ENCODE measurements at places on chromosomes 16 and 17. TPM values are rescaled to one million over a fixed set of nuclear protein-coding genes. Genes with fewer than 3 reads are reported as not detected.

Gene SHISA6
- not detected for total RNA-seq

- no peaks in the 10 kb centered on the region for H3K36me3 ChIP-seq
- no peak overlapping the region for H3K4me3 ChIP-seq
Observed at GRCh38 chr16:28062847-28063521, 530 bp downstream of the GSG1L start.

DNA sequence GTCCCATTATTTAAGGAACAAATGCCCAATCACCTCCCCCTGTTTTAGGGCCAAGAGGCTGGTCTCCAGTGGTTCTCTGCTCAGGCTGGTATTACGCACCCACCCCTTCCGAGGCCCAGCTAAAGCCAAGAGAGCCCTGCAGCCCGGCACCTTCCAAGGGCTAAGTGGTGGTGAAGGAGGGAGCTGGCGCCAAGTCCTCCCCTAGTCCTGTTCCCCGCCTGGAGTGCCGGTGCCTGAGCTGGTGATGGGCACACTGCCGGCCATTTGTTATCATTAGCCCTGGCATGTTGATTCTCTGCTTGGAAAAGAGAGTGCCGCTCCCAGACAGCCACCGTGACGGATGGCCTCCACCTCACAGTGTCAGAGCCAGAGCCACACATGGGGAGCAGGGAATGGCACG lies 31.9 kb downstream of the GRIN2C start:
- no peaks in the 10 kb centered on the region for H3K27me3 ChIP-seq
- no peak overlapping the region for H3K27ac ChIP-seq
- no peaks in the 10 kb centered on the region for H3K4me1 ChIP-seq
- no peak for DNase-seq
- no peaks in the 10 kb centered on the region for H3K36me3 ChIP-seq
- H3K4me3 ChIP-seq: no peak overlapping the region

Gene TBC1D3D
- not detected for total RNA-seq

DNA sequence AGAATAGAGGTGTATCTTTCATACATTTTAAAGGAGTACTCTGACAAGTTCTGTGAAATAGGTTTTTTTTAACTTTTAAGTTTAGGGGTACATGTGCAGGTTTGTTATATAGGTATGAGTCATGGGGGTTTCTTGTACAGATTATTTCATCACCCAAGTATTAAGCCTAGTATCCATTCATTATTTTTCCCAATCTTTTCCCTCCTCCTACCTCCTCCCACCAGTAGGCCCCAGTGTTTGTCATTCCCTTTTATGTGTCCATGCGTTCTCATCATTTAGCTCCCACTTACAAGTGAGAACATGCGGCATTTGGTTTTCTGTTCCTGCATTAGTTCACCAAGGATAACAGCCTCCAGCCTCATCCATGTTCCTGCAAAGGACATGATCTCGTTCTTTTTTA lies 175.5 kb downstream of the CYB561 start:
- H3K4me3 ChIP-seq: no peak overlapping the region
- no peaks in the 10 kb centered on the region for H3K27me3 ChIP-seq
- H3K4me1 ChIP-seq: peaks cover 20% of the 10 kb centered on the region
- H3K27ac ChIP-seq: no peak overlapping the region
- H3K36me3 ChIP-seq: no peaks in the 10 kb centered on the region

GRCh38 chr17:16406742-16407674 lies 8.4 kb upstream of the TRPV2 start:
- peak overlapping the region; percentile 68 for H3K4me3 ChIP-seq
- peaks cover 3% of the 10 kb centered on the region for H3K4me1 ChIP-seq
- H3K27me3 ChIP-seq: no peaks in the 10 kb centered on the region
- DNase-seq: peak; percentile 39
- H3K36me3 ChIP-seq: no peaks in the 10 kb centered on the region

DNA sequence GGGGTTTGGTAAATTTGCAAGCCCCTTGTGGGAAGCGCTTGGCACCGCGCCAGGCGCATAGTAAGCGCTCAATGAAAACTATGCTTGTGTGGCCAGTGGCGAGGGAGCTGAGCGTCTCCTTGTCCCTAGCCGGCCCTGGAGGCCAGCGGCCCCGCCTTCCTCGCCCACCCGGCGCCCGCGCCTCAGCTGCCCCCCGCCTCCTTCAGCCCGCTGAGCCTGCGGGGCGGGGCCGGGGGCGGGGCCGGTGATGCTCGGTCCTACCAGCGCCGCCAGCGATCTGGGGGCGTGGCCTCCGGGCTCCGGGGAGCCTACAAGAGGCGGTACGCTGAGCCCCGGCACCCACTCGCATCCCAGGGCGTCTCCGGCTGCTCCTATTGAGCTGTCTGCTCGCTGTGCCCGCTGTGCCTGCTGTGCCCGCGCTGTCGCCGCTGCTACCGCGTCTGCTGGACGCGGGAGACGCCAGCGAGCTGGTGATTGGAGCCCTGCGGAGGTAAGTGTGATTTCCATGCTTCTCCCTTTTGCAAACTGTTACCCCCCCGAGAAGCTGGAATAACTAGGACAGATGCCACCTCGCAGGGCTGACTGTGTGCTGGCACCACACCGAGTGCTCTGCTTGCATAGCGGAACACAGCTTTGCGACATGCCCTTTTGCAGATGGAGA lies at the start of gene CRISPLD2:
CRISPLD2 (plus strand) TSS at position 342 of the 661 bp plus-strand sequence. CDS start 18,511 bp downstream, outside the sequence.
- H3K27me3 ChIP-seq: no peaks in the 10 kb centered on the region
- peaks cover 6% of the 10 kb centered on the region for H3K4me1 ChIP-seq
- H3K36me3 ChIP-seq: no peaks in the 10 kb centered on the region
- no peak within 1 kb of the TSS for H3K27ac ChIP-seq
- peak within 1 kb of the TSS; percentile 69 for H3K4me3 ChIP-seq
